ENCODE measurements at places on chromosomes 16 and 17. TPM values are rescaled to one million over a fixed set of nuclear protein-coding genes. Genes with fewer than 3 reads are reported as not detected.

Gene SMTNL2
- not detected for total RNA-seq

- DNase-seq: no peak
These were observed 185.7 kb downstream of the IRX5 start for GRCh38 chr16:55116165-55116920.

DNA sequence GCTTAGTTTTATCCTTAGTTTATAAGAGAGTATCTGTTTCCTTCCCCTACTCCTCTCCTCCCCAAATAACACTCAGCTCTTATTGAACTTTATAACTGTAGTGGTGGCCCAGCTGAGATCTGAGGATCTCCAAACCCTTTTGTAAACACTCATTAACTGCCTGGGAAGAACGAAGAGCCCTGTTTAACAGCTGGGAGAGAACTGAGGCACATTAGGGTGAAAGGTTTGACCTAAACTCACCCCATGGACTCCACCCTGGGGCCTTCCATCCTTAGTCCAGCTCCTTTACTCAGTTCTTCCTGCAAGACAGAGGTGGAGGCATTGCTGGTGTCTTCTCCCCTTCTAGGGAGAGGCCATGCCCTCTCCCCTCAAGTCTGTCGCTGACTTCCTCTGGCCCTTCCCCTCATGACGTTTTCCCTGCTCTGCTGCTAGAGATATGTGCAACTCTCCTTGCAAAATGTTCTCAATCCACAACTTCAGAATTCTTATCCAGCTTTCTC is 1.2 kb upstream of the RARA start:
- peak; percentile 78 for DNase-seq

GRCh38 chr17:40480501-40481003 is 20.9 kb downstream of the TNS4 start:
- no peak for DNase-seq

- no peak for DNase-seq
These were observed 24.4 kb upstream of the USP10 start for GRCh38 chr16:84675423-84675822.

- no peak for DNase-seq
These were observed 9.8 kb downstream of the OTOP3 start for GRCh38 chr17:74945543-74945942.

DNA sequence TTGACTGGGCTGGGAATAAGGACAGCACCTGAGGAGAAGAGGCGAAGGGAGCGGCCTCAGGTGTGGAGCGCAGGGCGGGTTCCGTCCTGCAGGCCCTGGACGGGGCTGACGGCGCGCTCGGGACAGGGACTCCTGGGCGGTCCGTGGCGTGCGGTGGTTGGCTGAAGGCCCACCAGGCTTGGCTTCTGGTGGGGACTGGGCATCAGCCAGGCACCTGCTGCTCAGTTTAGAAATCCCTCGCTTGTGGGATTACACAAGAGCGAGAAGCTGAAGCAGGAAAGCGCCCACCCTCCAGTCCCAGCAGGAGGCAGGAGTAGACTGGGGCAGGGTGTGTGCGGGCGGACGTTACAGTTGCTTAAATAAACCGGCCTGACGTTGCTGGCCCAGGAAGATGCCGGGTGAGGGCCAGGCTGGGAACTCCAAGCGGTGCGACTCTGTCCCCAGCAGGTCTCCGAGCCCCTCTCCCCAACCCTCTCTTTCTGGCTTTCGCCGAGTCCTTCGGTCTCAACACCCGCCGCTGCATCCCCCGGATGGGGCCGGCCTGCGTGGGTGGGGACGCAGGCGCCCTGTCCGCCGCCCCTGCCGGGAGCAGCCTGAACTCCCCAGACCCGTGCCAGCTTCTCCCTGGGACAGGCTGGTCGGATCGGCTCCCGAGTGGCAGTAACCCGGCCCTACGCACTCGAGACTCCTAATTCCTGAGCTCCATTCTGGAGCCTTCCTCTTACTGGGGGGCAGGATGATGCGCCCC is 639 bp downstream of the MIF4GD start:
- DNase-seq: peak; percentile 94

- DNase-seq: no peak
These were observed 5.8 kb downstream of the TOM1L2 start for GRCh38 chr17:17966399-17966798.

GRCh38 chr16:12339686-12340085 is 363.2 kb downstream of the SNX29 start:
- no peak for DNase-seq

GRCh38 chr17:67165201-67165600 is 79.8 kb downstream of the HELZ start:
- peak; percentile 34 for DNase-seq

DNA sequence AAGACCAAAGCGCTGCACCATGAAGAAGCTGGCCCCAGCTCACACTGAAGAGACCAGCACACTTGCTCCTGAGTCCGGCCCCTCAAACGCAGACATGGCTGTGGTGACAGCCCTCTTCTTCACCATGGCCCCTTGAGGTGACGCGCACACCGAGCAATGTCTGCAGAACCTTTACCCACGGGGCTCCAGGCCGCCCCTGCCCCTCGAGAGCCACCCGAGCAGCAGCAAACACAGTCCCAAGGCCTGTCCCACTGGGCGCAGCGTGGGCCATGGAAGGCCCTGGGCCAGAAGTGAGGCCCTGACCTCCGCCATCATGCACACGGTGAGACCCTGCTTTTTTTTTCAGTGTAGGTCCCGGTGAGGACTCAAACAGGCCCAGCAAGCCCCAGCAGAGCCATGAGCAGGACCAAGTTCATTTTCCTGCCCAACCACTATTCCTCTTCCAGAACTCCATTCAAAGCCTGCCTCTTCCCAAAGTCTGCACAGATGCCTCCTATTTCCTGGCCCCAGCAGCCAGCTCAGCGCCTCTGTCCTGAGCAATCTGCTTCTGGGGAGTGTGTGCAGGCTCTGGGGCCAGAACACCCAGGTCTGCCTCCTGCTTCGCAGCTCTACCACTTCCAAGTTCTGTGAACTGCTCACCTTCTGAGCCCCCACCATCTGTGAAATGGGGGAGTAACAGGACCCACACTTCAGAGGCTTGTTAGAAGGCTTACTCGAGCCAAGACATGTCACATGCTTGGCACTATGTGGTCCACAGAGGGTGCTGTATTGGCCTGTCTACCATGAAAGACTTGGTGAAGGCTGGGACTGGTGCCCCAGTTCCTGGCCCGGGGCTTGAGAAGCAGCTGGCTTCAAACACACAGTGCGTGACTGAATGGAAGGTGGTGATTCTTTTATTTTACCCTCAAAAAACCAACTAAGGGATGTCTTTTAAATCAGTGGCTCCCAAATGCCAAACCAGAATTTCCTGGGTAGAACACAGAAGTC is 35.7 kb upstream of the GSG1L start:
- peak; percentile 78 for DNase-seq

GRCh38 chr16:31350275-31351005 is 4.5 kb upstream of the ITGAX start:
- no peak for DNase-seq

GRCh38 chr16:20023190-20023589 is 50.5 kb downstream of the GPR139 start:
- no peak for DNase-seq
